ENCODE measurements at places on chromosomes 16 and 17. TPM values are rescaled to one million over a fixed set of nuclear protein-coding genes. Genes with fewer than 3 reads are reported as not detected.
A peak's percentile ranks its signal among the peaks of the same experiment; 100 is the strongest.

Gene MYH13
- not detected for total RNA-seq

DNA sequence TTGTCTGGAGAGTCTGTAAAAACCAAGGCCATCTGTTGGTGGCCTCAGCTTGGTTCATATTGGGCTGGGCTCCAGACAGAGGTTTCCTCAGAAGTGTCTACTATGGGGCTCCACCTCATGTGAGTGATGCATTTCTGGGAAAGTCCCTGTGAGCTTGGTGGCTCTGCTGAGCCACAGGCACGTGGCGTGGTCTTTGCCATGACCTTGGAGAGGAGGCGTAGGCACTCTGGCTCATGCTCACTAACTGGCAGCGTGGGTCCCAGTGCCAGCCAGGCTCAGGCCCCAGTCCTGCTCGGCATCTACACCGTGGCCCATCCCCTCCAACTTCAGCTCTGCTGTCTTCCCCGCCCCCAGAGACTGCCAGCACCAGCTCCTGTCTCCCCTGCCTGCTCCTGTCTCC, 10.7 kb upstream of the SMTNL2 start:
- DNase-seq, result peak; percentile 73

Gene CASKIN1
- total RNA-seq, result 1.5 TPM

DNA sequence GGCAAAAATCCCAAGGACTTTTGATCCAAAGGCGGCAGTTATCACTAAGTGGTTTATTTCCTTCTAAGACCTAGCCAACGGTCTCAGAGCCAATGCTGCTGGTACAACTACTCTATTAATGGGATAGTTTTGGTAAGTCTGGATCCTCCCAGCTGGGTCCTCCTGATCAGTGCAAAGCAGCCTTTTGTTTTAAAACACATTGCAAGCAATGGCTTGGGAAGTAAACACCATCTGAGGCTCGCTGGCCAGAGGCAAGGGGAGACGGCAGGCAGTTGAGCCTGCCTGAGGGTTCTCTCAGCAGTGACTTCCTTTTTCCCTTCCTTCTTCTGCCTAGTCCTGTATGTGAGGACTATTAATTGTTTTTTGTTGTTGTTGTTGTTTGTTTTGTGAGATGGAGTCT, 1.6 kb upstream of the SLC5A10 start:
- DNase-seq, result no peak

DNA sequence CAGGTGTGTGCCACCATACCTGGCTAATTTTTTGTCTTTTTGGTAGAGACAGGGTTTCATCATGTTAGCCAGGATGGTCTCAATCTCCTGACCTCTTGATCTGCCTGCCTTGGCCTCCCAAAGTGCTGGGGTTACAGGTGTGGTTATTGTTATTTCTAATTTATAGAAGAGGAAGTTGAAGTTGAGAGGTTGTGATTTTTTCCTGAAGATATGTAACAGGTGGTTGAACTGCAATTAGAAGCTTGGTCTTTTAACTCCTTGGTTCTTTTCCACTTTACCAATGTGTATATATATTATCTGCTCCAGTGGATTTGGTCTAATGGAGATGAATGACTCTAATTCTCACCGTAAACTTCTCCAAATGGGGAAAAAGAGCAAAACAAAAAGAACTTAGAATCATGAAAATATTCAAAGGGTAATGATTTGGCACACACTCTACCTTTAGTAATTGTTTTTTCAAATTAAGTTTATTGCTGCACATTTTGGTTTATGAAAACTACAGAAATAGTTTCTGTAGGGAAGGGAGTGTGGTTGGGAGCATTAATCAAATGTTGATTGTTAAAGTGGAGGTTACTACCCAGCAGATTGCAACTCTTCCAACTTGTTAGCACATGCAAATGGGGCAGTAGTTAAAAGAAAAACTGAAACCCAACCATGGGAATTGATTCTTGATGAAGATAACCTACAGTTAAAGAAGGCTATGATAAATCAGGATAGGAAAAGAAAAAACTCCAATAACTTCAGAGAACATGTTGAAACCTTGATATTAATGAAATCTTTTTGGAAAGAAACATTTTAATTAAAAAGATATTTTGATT, 1.8 kb upstream of the KRT10 start:
- DNase-seq, result no peak

GRCh38 chr16:65117811-65118448, 3.9 kb downstream of the CDH11 start:
- DNase-seq, result peak; percentile 77

DNA sequence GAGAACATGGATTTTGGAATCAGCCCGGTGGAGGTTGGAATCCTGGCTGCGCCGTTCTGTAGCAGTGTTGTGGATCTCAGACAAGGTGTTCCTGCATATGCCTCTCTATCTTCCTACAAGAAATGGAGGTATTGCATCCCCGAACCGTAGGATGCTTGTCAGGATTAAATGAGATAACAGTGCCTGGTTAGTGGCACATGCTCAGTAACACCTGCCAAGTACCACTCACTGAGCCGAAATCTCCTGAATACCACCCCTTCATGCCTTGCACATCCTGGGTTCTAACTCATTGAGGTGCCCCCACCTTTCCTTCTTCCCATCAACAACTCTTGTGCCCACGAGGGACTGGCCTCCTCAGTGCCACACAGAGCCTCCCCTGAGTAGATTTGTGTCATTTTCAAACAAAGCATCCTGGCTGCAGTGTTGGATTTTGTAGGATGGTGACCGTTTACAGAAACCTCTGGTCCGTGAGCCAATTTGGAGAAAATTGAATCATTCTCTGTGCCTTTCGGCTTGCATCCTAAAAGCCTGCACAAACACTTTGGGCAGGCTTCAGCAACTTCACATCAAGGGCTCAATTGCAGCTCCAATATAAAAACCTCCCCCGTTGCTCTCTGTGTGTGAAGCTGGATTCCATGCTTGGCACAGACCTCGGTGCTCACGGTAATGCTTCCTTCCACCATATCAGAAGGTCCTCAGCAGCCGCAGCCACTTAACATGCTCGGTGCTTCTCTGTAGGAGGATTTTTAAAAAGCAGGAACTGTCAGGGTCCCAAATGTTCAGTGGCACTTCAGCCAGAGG, 84.2 kb downstream of the WWOX start:
- no peak for DNase-seq

Gene KRTAP9-2
- not detected for total RNA-seq

GRCh38 chr16:3623642-3624041, 12.2 kb upstream of the SLX4 start:
- no peak for DNase-seq

- no peak for DNase-seq
These were observed 1.6 kb downstream of the UBALD1 start for GRCh38 chr16:4612977-4613635.

DNA sequence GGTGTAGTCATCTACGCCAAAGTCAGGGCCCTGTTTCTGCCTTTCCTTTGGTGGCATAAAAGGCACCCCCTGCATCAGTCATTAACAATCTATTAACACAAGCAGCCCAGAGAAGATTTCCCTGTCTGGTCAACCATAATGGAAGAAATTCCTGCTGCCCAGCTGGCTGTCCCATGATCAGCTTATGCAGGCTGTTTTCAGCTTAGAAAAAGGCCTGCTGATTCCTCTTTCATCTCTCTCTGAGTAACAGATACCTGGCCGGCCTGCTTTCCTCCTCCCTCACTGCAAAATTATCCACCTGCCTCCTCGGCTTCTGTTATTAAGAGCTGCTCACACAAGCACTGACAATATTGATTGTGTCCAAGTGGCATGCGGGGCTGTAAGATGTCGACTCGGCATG, 70.3 kb upstream of the MMP2 start:
- DNase-seq, result no peak

DNA sequence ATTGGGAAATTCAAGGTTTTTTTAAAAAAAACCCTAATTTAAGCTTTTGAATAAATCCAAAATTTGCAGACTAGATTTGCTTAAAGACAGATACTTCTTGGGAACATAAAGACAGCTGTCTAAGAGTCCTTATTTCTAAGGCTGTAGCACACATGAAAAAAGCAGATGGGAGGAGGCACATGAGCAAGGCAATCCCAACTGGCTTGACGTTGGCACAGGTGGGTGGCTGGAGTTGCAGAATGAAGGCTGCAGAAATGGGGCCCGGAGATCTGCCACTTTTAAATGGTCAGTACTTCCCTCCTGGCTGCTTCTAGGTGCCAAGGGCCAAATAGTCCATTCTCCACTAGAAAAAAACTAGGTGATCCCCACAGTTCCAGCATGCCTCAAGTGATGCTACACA, 4.4 kb downstream of the KIAA0753 start:
- no peak for DNase-seq

DNA sequence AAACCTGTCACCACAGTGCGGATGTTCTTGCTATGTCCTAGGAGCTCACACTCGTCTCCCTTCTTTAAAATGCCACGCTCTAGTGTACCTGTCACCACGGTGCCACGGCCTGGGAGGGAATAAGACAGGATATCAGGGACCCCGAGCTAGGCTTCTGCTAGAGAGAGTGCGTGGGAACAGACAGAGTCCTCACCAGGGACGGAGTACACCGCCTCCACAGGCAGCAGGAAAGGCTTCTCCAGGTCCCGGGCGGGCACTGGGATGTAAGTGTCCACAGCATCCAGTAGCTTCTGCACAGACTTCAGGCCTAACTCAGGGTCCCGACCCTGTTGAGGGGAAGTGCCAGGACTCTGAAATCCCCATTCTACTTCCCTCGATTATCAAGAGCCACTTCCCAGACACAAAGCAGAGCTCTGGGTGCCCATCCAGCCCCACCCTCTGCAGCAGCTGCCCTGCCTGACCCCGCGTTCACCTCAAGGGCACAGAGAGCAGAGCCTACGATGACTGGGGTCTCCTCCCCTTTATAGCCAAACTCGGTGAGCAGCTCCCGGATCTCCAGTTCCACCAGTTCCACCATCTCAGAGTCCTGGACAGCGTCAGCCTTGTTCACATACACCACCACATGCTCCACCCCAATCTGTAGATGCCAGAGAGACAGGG, 1.8 kb downstream of the TUFM start:
- no peak for DNase-seq

Gene KRTAP2-2
- not detected for total RNA-seq

DNA sequence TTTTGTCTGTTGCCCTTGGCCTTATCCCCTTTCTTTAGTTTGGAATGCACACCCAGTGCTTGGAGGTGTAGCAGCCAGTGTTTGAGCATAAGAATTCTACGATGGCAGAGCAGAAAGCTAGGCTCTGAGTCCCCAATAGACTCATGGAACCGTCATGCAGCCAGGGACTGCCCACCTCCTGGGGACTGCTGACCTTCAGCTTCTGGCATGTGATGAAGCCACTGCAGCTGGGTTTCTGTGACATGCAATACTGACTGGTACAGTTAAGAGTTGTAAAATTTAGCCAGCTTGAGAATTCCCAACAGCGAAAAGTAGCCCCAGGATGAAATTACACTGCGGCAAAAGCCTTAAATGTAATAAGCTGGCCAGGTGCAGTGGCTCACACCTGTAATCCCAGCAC, 9.0 kb upstream of the MAP3K14 start:
- DNase-seq, result no peak

DNA sequence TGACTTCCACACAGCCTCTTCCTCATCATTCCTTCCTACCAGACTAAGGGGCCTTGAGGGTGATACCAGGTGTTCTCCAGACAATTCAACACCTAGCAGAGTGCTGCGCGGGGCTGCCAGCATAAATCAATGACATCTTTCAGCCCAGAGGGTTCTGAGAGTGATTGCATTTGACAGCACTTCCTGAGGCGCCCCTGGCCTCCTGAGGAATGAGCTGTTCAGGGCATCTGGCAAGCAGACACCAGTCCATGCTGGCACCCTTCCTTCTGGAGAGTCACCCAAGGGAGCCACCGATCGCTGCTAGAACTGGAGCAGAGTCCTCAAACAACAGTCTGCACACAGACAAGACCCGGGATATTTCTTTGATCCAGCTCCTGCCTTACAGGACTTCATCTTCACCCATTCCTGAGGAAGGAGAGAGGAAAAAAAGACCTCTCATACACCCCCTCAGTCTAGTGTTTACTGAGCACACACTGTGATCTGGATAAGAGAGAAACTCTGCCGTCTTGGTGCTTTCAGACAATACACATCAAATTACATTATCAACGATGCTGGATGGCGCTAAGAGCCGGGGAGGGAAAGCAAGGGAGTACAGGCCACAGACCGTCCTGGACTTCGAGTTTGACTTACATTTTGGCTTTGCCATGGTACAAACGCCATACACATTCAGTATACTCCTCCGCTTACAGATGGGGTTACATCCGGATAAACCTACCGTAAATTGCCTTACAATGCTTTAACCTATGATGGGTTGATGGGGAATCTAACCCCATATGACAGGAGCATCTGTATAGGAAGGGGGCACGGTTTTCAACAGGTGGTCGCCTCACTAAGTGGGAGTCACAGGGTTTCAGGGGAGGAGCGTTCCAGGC, 23.0 kb downstream of the NPTX1 start:
- no peak for DNase-seq

Gene C16orf54
- total RNA-seq, result not detected

Gene C16orf74
- 10.9 TPM for total RNA-seq

GRCh38 chr17:320139-320538, 32.5 kb downstream of the RPH3AL start:
- DNase-seq, result no peak

DNA sequence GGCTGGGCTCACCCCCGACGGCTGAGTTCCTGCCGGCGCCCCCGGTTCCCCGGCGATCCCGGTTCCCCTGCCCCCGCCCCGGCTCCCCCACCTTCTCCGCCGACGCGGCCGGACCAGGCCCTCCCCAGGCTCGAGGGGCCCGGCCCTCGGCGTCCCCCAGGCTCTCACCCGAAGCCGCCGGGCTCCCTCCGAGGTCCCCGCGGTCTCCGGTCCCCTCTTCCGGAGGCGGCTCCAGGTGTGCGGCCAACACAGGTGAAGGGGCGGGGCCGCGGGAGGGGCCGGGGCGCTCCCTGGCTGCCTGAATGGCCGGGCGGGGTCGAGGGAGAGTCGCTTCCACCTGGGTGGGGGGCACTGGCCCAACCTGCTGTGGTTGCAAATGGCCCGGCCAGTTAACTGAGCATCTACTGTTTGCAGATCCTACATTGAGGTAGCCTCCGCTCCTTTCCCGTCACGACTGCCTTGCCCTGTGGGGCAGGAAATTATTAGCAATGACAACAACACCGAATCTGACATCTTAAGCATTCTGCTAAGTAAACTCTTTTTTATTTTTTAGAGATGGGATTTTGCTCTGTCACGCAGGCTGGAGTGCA, at the start of gene BICDL2:
TSS of gene BICDL2 (minus strand) at position 219 of the 590 bp plus-strand sequence. CDS start 1,448 bp downstream, outside the sequence.
- DNase-seq, result no peak

GRCh38 chr16:89084814-89085612, 8.6 kb upstream of the ACSF3 start:
- DNase-seq, result no peak

Gene TM4SF5
- total RNA-seq, result not detected

Gene CDRT15L2
- not detected for total RNA-seq

Gene CDH1
- 1.5 TPM for total RNA-seq

GRCh38 chr16:871562-872345, 71.2 kb upstream of the GNG13 start:
- DNase-seq, result no peak

GRCh38 chr17:62693616-62694409, 66.3 kb downstream of the MRC2 start:
- DNase-seq, result no peak

GRCh38 chr16:70402916-70403659, 35.8 kb downstream of the ST3GAL2 start:
- DNase-seq, result no peak

Gene NFATC2IP
- total RNA-seq, result 28.1 TPM

Gene AIPL1
- not detected for total RNA-seq

- no peak for DNase-seq
These were observed 97.4 kb downstream of the SLC39A11 start for GRCh38 chr17:72995008-72995656.
